ENCODE measurements at places on chromosomes 5 and 9. TPM values are rescaled to one million over a fixed set of nuclear protein-coding genes. Genes with fewer than 3 reads are reported as not detected.
A peak's percentile ranks its signal among the peaks of the same experiment; 100 is the strongest.

Gene OLFM1
- total RNA-seq, result 58.2 TPM

Gene BTNL8
- 0.21 TPM for total RNA-seq

DNA sequence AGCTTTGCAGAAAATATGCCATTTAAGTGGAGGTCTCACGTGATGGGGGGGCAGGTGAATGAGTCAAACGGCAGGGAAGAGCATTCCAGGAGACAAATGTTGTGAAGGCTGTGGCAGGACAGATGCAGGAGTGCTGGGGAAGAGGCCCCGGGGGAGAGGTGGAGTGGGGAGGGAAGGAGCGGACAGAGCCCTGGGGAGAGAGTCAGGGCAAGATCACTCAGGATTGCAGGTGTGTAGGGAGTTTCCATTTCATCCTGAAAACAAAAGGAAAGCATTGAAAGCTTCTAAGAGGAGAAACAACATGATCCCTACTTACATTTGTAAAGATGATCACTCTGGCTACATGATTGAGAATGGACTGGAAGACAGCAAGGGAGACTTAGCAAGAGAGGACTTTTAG lies 323.3 kb downstream of the ASTN2 start:
- peak; percentile 37 for DNase-seq

GRCh38 chr9:115117999-115118878 lies at the start of gene TNC:
Gene TNC, minus strand, starts transcription at chr9:115118157. Its CDS starts 27,139 bp downstream, at chr9:115091018.
- peak; percentile 73 for DNase-seq

Gene SLC12A7
- total RNA-seq, result 19.8 TPM

- DNase-seq, result no peak
These were observed 41.1 kb downstream of the ACTBL2 start for GRCh38 chr5:57441557-57441956.

DNA sequence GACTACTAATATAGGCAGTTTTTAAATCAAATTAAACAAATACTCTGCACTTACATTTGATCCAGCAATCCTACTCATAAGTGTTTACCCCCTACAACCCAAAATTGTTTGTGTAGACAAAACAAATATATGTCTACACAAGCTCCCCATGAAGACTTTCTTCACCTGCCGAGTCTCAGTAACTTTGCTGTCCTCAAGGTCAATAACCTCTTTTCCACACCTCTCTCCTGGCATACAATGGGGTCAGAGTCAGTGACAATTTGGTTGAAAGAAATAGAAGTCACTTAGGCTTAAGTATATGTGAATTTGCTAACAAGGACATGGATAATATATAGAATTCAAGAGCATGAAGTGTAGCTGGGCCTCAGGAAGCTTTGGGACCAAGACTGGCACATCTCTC lies 29.1 kb downstream of the APBA1 start:
- no peak for DNase-seq

DNA sequence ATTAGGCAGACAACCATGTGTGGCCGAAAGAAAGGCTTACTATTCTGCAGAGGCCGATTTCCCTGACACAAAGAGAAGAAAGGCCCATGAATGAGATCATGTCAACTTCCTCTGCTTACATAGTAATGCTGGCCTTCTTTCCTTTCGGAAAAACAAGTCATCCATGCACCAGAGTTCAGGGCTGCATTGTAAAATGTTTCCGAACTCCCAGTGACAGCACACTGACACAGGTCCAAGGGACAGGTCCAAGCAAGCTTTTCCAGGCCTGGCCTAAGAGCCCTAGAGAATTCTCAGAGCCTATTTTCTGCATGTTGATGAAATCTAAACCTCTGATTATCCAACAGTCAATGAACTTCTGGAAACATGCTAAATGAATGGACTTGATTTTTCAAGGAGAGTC lies 140.9 kb downstream of the ZNF608 start:
- no peak for DNase-seq

DNA sequence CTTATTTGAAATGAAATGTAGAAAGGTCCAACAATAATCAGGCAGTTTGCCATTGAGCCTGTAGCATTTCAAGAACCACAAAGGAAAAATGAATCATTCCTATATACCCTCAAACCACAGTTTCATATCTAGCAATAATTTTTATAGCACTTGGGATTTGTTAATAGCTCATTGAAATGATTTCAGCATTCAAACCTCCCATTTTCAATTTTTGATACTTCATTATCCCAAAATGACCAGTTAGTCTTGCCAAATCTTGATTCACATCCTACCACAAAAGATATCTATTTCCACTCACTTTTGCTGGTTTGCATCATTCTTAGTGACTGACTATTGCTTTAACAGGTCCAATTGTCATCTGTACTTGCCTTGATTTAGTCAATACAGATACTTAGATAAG lies 790.1 kb downstream of the TLE1 start:
- no peak for DNase-seq

Gene PAEP
- not detected for total RNA-seq

- DNase-seq, result no peak
These were observed 161.7 kb downstream of the RANBP17 start for GRCh38 chr5:171023508-171023907.

DNA sequence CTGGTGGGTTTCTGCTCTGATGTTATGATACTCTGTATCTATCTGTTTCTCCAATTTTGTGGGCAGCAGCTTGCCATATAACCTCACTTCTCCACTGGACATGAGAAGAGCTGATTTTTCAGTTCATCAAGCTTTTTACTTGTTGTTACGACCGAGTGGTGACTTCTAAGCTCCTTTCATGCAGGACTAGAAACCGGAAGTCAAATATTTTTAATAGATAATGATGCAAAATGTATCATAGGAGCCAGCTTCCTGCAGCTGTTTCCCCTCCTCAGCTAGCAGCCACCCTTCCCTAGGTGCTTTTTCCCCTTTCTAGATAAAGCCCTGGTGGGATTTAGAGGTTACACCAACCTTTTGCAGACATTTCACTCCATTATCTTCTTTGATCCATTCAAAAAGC lies 17.0 kb upstream of the ADAM19 start:
- no peak for DNase-seq

Gene TSSK1B
- not detected for total RNA-seq

Gene DPYSL3
- total RNA-seq, result 312 TPM

DNA sequence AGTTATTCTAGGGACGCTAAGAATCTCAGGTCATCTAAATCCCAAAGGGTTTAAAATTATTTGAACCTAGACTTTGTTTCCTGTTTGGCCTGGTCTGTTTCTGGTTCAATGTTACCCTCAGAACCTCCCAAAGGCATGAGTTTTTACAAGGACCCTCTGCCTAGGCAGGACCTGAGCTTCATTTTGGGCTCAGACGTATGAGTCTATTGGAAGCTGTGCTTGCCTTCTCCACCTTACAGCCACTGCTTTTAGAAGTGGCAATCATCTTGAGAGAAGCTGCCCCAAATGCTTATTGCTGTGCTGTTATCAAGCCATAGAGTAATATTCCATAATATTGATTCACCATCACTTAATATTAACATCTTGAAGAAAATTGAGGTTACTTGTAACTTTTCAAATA lies 510.4 kb downstream of the TLE4 start:
- DNase-seq, result no peak

DNA sequence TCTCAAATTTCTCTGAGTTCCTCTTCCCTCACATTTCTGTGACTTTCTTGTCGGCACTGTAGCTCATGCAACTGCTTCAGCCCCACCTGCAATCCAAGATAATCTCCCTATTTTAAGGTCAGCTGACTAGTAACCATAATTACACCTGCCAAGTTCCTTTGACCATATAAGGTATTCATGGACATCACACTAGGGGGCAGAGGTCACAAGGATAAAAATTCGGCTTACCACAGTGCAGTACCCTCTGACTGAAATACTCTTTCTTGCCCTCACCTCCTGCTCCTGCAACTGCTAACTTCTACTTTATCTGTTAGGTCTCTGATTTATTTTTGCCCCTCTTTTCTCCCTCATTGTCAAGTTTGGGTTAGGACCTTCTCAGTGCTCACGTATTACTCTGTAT lies 144.2 kb downstream of the GDNF start:
- no peak for DNase-seq

- DNase-seq, result no peak
These were observed 279.7 kb downstream of the GADD45G start for GRCh38 chr9:89884356-89885083.

GRCh38 chr5:167699432-167699831 lies 592.0 kb upstream of the WWC1 start:
- DNase-seq, result peak; percentile 34

- no peak for DNase-seq
These were observed 54.6 kb downstream of the LRRC70 start for GRCh38 chr5:62633243-62633642.

Gene ADRB2
- total RNA-seq, result 0.18 TPM

DNA sequence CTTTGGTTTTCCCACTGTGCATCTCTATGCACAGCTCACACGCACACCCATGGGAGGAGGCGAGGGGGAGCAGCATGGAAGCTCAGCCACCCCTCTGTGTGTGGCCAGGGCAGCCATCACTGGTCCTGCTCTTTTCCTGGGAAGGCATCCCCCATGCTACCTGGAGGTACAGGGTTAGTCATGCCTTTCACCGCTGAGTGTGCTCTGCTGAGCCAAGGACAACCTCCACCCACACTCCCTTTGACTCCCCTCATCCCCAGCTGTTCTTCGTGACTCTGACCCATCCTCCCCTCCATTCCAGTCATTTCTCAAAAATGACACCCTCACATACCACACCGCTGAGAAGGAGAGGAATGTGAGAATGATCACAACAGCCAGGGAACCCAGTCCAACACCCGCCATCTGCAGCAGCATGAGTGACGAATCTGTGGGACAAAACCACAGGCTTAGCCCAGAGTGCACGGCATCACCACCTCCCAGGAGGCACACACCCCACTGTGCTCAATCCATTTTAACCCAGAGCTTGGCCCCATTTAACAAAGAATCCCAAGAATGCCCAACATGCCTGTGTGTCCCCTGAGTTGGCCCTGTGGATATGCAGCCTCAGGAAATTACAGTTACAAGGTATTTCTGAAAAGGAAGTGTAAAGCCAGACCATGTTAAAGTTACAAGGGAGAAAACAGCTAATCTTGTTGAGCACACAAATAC lies 133.4 kb downstream of the SUSD1 start:
- DNase-seq, result peak; percentile 31

DNA sequence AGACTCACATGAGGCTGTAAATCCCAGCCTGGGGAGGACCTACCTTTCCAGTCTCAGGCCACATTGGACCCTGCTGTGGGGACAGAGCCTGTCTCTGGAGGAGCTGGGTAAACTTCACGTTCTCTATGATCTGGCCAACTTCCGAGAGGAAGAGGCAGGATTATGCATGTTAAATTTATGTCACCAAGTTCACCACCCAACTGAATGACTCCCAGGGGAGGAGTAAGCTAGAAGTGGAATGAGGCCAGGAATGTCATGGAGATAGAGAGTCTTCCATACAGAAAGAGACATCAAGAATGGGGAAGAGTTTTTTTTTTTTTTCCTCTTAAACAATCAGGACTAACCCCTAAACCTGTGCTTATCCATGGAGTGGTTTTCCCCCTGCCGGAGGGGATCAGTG lies 90.3 kb upstream of the PALM2AKAP2 start:
- DNase-seq, result no peak

- peak; percentile 66 for DNase-seq
These were observed 53.6 kb downstream of the RXRA start for GRCh38 chr9:134379831-134380365.

Gene ENTPD2
- total RNA-seq, result not detected

- no peak for DNase-seq
These were observed 50.9 kb downstream of the VCAN start for GRCh38 chr5:83522446-83522845.

DNA sequence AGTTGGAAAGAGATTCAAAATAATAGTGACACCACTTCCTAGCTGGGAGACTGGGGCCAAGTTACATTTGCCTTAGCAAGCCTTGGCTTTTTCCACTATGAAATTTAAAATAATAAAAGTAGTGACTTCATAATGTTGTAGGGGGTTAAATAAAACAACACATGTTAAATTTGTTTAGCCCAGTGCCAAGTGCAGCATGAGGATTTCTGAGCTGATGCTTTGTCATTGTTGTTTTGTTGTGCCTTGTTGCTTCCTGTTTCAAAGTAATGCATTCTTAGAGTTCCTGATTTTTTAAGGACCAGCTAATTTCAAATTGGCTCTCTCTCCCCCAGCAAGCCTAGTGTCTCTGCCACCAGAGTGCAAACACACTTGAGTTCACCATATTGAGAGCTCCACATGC lies 270.7 kb upstream of the PAPPA start:
- no peak for DNase-seq

Measured in H7 (cell line).